ENCODE measurements at places on chromosomes 2 and 18.
A peak's percentile ranks its signal among the peaks of the same experiment; 100 is the strongest.

GRCh38 chr2:183063083-183063482 lies 15.5 kb upstream of the DUSP19 start:
- DNase-seq = no peak

- no peak for DNase-seq
These were observed 481.4 kb upstream of the SPRED2 start for GRCh38 chr2:65913813-65914212.

GRCh38 chr2:61769093-61769675 lies 84.7 kb downstream of the FAM161A start:
- DNase-seq = no peak

DNA sequence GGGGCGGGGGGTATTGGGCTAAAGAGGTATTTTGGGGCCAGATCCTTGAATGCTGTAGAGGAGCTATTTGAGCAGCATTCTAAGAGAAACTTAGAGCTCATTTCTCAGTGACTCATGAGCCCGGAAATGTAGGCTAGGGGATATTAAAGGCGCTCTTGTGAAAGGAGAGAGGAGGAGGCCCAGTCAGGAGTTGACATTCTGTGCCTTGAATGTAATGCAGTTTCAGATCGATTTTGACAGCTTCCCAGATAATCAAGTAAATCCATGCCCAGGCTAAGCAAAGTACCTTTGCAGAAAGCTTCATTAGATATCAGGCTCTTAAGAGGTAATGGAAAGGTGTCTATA lies 1.5 kb downstream of the CAB39 start:
- peak; percentile 56 for DNase-seq

DNA sequence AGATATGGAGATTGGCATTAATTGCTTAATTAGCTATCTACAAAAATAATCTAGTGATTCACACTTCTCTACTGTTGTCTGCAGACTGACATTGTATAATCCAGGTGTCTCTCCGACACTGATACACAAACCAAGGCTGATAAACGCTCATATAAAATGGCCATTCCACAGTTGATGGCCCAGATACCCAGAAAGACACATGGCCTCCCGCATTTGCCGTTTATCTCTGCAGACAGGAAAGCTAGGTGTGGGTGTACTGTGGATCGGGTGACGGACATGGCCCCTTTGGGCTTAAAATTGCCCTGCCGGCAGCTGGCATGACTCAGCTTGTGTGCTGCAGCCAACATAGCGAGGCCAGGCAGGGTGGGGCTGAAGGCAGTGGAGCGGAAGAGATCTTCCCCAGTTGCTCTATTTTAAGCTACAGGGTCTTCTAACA lies 18.5 kb downstream of the PMAIP1 start:
- DNase-seq = no peak

GRCh38 chr18:22868831-22869230 lies 64.3 kb upstream of the RBBP8 start:
- no peak for DNase-seq

DNA sequence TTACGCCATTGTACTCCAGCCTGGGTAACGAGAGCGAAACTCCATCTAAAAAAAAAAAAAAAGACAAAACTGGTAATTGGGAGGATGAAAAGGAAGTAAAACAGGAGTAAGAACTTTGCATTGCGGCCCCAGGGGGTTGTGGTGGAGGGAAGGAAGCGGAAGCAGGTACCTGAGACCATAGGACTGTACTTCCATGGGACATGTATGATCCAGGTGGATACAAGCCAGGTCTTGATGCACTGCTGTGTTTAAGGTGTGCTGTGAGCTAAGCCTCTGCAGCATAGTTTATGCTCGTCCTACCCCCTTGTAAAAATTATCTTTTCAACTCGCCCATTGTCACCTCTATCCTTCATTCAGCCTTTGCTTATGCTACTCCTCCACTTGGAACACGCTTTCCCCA lies 23.7 kb downstream of the FBXO36 start:
- DNase-seq = no peak

- no peak for DNase-seq
These were observed 79.4 kb downstream of the TMEM182 start for GRCh38 chr2:102841107-102841840.

GRCh38 chr2:128155970-128156369 lies 65.0 kb downstream of the UGGT1 start:
- DNase-seq = no peak

- DNase-seq = no peak
These were observed 55.0 kb downstream of the EPB41L3 start for GRCh38 chr18:5488844-5489243.

DNA sequence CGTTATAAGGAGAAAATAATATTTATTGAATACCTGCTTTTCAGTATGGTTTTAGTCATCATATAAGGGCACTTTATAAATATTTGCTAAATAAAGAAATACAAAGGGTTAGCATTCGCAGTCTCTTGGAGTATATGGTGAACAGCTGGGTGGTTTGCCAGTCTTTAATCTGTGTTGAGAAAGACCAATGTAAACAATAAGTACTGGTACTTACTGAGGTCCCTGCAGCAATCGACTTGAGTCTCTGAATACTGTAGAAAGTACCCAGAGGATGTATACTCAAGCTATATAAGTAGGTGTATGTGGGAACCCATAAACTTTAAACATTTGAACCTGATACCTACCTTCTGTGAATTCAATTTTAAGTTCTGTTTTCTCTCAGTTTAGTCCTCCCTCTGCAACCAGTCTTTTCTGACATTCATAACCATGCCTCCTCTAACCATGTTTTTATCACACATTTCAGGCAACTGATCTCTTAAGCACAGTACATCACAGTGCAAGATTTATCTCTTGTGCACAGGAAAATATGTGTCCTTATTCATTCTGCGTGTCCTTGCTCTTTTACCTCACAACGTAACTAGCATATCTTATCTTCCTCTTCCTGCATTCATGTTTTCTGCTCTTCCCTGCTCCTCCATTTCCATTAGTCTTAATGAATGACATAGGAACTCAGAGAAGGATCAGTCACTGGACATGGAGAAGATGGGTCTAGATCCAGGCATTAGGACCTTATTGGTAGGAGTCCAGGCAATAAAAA lies 21.7 kb downstream of the C18orf63 start:
- no peak for DNase-seq

DNA sequence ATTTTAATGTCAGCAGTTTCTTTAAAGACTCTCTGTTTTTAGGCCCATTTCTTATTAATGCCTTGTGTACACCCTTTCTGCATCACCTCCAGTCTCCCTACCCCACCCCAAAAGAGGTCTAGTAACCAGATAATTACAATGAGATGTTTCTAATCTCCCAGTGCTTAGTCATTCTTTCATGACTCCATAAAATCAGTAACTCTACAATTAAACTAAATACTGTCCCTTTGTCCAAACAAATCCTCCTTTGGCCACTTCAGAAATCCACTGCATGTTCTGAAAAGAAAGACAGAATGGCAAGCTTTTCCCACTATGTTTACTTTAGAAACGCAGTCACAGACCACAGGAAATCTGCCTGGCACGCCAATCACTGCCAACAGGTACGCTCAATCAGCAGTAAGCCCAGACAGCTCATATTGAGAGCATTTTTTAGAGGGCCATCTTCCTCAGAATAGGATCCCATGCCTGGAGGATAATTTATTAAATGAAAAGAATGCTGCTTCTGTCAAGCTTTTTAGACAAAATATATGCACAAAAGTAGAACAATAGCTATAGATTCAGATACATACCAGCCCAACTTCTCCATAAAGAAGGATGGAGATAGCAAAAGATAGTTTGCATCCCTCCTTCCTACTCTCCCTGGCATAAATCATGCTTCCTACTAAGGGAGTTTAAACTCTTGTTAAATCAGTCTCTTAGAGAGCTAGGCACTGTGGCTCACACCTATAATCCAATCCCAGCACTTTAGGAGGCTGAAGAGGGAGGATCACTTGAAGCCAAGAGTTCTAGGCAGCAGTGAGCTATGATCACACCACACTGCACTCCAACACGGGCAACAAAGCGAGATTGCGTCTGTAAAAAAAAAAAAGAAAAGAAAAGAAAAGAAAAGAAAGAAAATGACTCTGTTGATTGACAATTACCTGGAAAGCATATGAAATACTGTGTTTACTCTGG lies 14.6 kb downstream of the CLASP1 start:
- no peak for DNase-seq

DNA sequence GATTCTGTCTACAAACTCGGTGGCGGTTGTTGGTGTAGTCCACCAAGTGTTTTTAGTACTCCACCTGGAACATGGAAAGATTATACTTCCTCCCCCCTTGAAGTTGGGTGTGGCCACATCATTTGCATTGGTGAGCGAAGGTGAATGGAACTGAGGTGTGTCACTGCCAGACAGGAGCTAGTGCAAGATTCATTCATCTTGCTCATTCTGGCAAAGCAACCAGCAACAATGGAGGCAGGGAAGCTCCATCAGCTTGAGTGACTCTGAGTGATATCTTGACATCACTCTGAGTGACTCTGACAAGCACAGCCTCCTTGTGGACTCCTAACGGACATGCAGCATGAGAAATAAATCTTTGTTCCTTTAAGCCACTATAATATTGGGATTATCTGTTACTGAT lies 54.7 kb upstream of the SLC1A4 start:
- DNase-seq = no peak

DNA sequence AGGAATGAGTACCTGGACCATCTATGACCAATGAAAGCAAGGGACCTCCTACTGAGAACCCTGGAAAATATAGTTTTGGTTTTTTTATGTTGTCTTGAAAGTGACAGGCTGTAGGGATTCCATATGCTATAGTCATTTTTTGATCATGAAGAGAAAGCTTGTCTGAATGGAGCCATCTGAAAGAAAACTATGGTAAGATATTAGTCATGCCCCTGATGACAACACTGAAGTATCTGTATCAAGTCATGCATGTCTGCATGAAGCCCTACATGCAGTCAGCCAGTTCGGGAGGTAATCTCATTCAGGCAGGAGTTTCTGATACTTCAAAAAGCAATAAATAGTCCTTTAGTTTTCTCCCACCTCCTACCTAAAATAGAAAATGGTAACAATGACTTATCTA lies 1042.0 kb downstream of the DPP10 start:
- no peak for DNase-seq

GRCh38 chr2:164934401-164935117 lies 20.8 kb downstream of the SLC38A11 start:
- no peak for DNase-seq

DNA sequence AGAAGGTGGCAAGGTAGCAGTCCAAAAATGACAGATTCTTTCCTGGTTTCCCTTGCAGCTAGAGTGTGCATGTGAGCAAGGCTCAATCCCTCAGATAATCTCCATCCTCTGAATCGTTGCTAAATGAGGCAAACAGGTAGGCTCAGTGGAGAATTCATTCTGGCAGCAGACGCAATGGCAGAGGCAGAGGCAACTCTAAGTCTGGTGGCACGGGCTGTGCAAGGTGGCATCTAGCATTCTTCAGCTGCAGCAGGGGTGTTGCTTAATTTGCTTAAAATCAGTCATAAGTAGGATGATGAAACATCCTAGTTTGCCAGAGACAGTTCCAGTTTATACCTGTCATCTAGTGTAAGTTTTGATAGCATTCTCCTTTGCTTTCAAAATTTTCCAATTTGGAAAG lies 391.1 kb upstream of the MEX3C start:
- DNase-seq = no peak

- no peak for DNase-seq
These were observed 61.3 kb downstream of the SPRED2 start for GRCh38 chr2:65371074-65371434.

DNA sequence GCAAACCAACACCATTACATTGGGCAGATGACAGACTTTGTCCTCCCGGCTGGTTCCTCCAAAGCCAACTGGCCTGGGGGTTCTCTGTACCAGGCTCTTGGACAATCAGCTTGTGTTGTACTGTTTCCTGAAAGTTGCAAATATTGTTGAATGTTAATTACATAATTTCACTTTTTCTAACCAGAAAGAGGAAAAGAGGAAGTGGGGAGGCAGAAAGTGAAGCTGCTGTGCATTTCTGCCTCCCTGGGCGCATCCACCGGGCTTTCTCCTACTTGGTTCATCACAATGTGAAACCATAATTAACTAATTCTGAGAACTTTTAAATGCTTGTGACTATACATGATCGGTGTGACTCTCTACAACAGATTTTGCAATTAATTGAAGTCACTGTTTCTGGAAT lies 10.1 kb downstream of the TWIST2 start:
- DNase-seq = no peak

- no peak for DNase-seq
These were observed 80.5 kb upstream of the MAP4K3 start for GRCh38 chr2:39517622-39518021.

DNA sequence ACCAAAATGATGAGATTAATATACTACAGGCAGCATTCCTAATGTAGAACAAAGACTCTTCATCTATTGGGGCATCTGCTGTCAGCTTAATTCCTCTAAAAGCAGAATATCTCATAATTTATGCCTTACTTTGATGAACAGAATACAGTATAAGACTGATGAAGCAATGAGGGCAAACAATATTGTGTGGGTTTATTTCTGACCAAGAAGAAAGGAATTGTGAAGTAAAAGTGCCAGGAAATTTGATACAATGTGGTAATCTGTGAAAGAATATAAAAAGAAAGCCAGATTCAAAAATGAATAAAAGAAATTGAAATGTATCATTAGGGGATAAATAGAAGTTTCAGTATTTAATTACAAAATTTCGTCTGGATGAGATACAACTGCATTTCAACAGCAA lies 78.8 kb upstream of the TTC21B start:
- no peak for DNase-seq

- DNase-seq = no peak
These were observed 38.6 kb upstream of the SNORC start for GRCh38 chr2:232831496-232831895.

- DNase-seq = peak; percentile 25
These were observed at the start of gene INPP1 for GRCh38 chr2:190343536-190344275. INPP1 (plus strand) TSS chr2:190343589; CDS start chr2:190360103, 16,514 bp downstream.

- no peak for DNase-seq
These were observed 141.5 kb upstream of the PKDCC start for GRCh38 chr2:41906338-41906725.

- DNase-seq = no peak
These were observed 40.4 kb downstream of the FRZB start for GRCh38 chr2:182826064-182826463.

GRCh38 chr2:152470861-152471854 lies 136.2 kb downstream of the FMNL2 start:
- DNase-seq = no peak

DNA sequence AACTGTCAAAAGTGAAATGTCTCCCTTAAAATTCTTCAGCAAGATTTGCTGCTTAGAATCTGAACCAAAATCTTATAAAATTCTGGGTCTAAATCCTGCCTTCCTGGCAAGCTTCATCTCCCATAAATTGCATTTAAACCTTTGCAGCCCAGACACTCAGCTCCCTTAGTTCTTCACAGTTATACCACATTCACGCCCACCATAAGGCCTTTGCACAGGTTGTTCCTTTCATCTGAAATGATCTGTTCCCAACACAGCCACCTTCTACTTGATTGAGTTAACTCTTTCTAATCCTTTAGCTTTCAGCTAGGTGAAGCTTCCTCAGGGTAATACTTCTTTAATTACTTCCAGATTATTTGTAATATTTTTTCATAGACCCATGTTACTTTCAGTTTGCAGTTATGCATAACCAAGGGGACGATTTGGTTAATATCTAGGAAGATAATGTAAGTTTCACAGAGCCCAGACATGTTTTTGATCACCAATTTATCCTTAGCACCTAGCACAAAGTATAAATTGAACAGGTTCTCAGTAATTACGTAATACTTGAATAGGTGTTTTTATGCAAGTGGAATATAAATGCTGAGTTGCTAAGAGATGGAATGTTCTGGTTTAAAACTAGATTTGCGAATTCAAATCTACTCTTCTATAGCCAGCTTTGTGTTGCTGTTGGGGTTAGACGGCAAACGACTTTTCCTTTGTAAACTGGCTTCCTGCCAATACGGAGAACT lies 779.7 kb upstream of the PKDCC start:
- DNase-seq = no peak

- DNase-seq = no peak
These were observed 481 bp downstream of the TMEM177 start for GRCh38 chr2:119679526-119679837.

GRCh38 chr2:53235836-53236582 lies 531.6 kb upstream of the CHAC2 start:
- no peak for DNase-seq

All from CD4-positive, alpha-beta T cell (primary cell).